Stimulated activated naive CD4-positive, alpha-beta T cell treated with Interleukin-2 at 50 U/mL for 16 hours (primary cell): ENCODE measurements at places on chromosomes 3 and 15.

DNA sequence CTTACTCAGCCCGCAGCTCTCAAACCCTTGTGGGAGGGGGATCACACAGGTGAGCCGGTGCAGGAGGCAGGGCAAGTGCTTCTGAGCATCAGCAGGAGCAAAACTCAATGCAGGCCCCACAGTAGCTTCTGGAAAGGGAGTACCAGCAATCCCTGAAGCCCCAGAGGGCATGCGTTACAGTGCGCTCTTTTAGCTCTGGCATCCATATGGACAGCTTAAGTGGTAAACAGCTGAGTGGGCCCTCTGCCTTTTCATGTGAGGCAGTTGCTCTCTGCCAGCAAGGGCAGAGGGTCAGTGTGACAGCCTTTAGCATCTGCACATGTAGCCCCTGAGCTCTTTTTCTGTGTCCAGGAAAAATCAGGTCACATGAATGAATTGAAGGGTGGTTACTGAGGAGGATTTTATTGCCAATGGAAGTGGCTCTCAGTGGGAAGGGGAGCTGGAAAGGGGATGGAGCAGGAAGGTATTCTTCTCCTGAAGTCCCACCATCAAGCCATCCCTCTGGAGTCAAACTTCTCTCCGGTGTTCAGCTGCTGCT lies 464.3 kb upstream of the THRB start:
- no peak for DNase-seq

GRCh38 chr3:56851966-56852884 lies 50.5 kb upstream of the ARHGEF3 start:
- no peak for DNase-seq

DNA sequence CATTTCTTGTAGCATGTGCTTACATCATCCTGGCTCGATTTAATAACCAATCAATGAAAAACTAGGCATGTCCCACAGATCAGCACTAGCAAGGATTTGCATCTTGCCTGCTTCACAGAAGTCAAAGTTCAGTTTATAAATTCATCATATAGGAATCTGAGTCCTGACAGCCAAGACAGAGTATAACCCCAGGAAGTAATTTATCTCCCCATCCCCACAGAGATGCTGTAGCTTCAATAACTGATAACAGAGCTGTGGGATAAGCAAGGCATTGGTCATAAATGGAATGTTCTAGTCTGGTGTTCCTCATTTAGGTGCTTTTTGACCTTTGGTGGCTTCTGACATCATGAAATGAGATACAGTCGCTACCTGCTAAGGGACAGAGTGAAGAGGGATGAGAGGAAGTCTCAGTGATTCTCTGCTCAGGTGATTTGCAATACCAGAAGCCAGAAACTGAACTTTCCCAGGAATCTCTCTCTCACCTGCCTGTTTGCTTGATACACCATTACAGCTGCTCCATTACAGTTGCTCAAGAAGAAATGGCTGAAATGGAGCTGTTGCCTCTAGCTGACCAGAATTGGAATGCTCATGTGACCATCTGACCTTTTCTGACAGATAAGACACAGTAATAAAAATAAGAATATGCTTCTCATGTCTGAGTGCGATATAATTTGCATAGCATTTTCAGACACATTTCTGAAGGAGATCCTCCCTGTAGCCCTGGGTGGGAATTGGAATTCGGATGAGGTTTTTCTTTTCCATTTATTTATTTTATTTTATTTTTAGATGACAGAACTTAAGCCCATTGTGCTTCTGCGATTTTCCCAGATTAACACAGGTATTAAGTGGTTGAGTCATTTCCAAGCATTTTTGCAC lies 217.1 kb upstream of the KCNMB2 start:
- no peak for DNase-seq

DNA sequence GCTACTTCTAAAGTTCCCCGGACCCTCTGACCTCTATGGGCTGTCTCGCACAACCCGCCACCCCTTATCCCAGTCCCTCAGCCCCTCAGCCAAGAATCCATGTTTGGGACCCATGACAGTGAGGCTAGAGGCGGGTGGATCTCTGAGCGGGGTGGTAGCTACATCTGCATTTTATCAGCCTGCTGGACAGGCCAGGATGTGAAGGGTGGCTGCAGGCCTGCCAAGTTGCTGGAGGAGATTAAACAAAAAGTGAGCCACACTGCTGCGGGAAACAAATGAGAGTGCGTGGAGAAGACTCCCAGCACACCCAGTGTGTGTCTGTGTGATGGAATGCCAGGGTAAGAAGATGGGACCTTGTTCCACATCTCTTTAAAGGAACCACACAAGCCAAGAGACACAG lies 51.1 kb upstream of the SPATA12 start:
- DNase-seq = no peak

DNA sequence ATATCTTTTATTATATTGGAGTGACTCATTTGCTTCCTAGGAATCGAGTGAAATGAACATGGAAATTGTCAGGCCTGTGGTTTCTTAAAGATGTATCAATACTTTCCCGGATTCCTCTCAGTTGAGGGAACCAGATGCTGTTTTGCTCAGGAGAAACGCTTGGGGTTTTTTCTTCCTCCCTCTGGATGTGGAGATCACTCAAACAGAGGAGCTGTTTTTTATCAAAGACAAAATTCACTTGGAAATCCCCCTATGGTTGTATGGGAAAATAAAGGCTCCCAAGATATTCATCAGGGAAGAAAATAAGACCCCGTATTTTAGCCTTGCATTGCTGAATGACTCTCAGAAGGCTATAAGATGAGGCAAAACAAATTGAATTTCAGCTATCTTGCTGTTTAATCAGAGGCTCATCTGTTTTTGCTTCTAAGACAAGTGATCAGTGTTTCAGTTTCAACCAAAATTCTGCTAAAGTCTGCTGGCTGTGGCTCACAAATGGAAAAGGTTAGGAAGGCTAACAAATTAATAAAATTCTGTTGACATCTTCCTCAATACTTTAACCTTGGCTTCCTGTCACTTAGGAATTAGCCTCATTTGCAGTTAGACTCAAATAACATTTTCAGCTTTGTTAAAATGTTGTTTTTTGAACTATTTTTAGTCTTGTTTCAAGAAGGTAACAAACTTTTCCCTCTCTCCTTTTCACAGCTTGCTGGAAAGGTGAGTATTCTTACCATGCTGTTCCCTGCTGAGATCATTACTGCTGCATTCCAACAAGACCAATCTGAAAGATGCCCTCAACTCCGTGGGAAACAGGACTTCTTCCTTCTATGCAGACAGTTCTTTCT lies 83.6 kb downstream of the COL6A5 start:
- no peak for DNase-seq

DNA sequence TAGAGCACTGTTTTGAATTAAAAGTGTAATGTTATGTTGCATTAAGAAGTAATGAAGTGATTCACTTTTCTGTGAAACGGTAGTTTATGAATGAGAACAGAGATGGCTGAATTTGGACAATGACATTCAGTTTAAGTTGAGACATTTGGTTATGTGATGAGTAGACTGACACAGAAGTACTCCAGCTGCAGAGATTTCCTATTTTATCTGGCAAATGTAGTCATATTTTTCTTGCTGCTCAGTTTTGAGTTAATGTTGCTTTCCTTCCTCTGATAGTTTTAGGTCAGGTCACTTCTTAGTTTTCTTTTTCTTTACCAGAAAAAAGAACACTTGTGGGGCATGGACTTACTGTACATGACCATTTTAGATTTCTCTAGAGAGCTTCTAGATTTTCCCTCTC lies 51.2 kb downstream of the ASB7 start:
- DNase-seq = no peak

DNA sequence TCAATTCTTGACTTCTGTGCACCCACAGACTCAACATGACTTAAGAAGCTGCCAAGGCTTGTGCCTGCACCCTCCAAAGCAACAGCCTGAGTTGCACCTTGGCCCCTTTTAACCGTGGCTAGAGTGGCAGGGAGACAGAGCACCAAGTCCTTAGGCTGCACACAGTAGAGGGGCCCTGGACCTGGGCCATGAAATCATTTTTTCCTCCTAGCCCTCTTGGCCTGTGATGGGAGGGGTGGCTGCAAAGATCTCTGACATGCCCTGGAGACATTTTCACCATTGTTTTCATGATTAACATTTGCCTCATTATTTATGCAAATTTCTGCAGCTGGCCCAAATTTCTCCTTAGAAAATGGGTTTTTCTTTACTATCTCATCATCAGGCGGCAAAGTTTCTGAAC lies 836.8 kb downstream of the ZPLD1 start:
- DNase-seq = no peak

- DNase-seq = peak; percentile 18
Measured at GRCh38 chr3:18679238-18679637, 254.1 kb upstream of the SATB1 start.

- no peak for DNase-seq
Measured at GRCh38 chr3:124858275-124858674, 28.9 kb downstream of the ITGB5 start.

- DNase-seq = no peak
Measured at GRCh38 chr15:40372981-40373380, 9.5 kb upstream of the KNSTRN start.

DNA sequence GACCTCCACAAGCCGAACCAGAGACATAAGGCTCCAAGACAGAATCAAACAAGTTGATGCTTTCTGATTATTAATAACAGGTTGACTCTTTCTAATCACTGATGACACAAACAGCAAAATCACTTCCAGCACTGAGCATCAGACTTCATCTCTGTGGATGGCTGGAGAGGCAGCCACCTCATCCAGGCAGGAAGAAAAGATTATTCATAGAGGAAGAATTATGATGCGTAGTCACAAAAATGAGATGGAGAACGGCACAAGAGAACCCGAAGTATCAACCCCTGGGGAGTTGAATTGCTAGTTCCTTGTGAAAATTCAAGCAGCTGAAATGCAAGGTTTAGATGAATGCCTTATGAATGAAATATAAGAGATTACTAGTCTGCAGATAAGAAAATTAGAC lies 49.9 kb upstream of the LMCD1 start:
- DNase-seq = no peak

DNA sequence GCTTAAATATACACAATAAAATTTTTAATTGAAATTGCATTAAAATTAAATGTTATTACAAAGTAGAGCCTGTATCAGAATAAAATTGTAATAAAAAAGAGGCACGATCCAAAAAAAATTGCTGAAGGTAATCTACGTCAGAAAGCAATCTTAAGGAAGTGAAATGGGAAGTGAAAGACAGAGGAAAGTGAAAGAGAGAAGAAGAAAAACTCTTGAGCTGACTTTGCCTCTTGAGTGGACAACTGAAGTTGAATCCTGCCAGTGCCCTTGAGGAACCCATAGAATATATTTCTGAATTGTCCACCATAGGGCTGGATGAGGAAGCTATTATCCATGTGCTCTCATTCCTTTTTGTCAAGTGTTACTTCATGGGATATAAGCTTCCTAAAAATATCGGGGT lies 285.1 kb upstream of the STAC start:
- DNase-seq = no peak

GRCh38 chr3:145079436-145079835 lies 1081.5 kb downstream of the PLOD2 start:
- DNase-seq = no peak

DNA sequence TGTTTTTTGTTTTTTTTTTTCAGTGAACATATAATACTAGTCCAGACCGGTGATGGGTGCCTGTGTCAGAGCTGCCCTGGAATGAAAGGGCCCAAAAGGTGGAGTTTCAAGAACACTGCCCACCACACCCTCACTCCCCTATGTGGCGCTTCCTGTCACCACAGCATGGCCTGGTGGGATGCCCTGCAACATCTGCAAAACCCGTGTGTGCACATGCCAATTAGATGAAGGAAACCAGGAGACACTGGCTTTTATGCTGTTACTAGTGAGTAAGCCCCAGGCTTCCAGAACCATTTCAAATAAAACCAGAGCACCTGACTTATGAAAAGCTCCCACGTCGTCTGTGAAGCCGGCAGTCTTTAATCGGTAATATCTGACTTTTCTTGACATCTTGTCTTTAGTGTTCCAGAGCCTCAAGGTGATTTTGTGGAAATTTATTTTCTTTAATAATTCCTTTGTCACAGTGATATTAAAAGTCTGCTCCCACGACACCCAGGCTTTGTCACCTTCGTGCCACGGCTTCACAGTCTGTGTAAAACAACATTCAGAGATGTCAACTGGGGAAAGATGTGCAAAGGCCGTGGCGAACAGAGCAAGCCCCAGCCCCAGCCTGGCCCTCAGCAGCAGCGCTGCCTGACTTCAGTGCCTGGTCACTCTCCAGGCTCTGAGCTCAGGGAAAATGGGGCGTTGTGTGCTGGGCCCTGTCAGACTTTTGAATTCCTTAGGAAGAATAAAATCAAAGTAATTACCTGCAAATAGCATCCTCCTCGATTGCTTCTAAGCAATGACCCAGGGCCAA lies 6.4 kb downstream of the CFAP92 start:
- DNase-seq = no peak

GRCh38 chr15:65083262-65083701 lies 6.7 kb downstream of the KBTBD13 start:
- DNase-seq = no peak
